ENCODE measurements at places on chromosomes 11 and 22.

GRCh38 chr11:26510756-26511155, 61.3 kb downstream of the MUC15 start:
- DNase-seq, result no peak

- DNase-seq, result no peak
Measured at GRCh38 chr11:86559311-86559945, 113.0 kb downstream of the ME3 start.

GRCh38 chr11:64917663-64917995, 620 bp upstream of the ATG2A start:
- DNase-seq, result no peak

DNA sequence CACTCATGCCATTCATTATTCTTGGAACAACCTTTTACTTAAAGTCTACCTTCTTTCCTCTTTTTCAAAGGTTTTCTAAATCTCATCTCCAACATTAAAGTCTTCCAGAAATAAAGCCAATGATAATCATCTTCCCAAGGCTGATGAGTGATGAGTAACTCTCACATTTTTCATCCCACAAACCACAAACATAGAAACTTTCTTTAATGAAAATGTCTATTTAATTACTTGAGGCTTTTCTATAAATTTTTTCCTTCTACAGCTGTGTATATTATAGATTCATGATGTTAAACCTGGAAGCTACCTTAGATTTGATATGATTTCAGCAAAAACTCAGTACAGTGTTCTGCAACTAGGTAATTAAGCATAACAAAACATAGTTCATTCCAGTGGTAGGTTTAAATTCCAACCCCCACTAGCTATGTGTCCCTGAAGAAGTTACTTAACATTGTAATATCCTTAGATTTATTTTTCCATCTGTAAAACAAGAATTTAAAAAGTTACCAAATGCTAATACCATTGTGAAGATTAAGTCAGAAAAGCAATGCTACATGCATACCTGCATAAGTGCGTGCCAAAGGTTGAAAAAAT, 845.4 kb downstream of the KCNA4 start:
- DNase-seq, result no peak

Measured in stimulated activated CD4-positive, alpha-beta T cell treated with anti-CD3 and anti-CD28 coated beads, Interleukin-1b, Interleukin-23, amount 100 ng/mL, for 24 hours (primary cell).